ENCODE measurements at places on chromosomes 1 and 21. TPM values are rescaled to one million over a fixed set of nuclear protein-coding genes. Genes with fewer than 3 reads are reported as not detected.

- DNase-seq = no peak
Observed at GRCh38 chr21:29098156-29098555, 24.7 kb upstream of the CCT8 start.

- DNase-seq = peak; percentile 67
Observed at GRCh38 chr1:206507284-206508129, at the start of gene RASSF5. RASSF5 (plus strand) TSS chr1:206507531; CDS start chr1:206507603, 72 bp downstream.

C1QTNF12 gene
- not detected for polyA plus RNA-seq

PATJ gene
- polyA plus RNA-seq = 17.5 TPM

DNA sequence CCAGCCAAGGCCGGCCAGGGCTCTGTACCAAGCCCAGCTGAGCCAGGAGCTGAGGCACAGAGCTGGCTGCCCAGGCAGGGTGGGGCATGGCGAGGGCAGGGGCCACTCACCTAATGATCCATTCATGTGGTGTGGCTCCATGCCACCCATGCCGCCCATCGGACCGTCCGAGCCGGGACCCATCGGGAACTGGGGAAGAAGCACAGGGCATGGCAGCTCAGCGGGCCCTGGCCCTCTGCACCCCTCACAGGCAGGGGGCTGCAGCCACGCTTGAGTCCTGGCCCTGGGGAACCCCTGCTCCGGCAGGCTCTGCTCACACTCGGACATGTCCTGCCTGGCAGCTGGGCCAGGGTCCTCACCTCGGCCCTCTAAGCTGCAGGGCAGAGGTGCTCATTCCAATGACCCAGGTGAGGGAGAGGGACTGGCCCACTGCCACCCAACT, 28.7 kb downstream of the MRPL37 start:
- no peak for DNase-seq

DNA sequence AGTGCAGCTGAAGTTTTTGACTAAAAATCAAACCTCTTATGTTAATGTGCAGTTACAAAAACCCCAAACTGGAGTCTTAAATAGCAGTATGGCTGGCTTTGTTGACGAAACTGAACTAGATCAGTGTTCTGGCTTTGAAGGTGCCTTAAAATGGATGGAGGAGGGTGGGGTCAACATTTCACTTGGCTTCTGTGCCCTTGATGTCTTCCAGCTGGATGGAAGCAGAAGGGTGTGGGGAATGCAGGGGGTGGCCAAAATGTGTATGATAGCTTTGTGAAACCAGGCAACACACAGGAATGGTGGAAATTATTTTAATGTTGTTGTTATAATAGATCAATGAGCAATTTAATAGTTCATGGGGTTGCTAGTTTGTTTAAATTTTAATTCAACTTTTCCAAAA, 96.8 kb upstream of the C1orf105 start:
- no peak for DNase-seq

F13B gene
- not detected for polyA plus RNA-seq

OLFML3 gene
- polyA plus RNA-seq = not detected

DNA sequence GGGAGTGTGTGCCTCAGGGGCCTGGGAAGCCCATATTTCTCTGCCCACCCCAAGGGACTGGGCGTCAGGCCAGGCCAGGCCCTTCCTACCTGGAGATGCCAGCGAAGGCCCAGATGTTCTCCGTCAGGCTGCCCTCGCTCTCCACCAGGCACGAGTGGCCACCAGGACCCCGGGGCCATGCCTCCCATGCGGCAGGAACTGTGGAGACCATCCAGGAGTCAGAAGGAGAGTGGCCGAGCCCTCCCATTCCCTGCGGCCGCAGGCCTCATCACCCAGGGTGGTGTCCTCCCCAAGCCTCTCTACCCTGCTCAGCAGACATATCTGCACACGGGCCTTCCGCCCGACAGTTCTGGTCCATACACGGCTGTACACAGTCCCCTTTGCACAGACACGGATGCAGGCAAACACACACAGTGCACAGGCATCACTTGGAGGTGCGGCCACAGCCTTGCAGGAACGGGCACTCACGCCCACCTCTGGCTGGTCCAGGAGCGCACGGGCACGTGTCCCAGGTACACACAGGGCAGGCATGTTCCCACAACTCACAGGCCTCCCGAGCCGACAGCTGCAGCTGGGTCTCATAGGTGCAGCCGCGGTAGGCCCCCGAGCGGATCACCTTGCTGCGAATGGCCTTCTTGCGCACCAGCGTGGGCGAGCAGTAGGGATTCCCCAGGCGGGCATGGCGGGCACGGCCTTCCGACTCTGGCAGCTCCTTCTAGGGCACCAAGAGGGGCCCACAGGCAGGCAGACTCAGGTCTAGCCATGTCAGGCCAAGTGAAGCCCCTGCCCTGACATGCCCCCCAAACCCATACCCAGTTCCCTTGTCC, 5.9 kb upstream of the KIF17 start:
- no peak for DNase-seq

DNA sequence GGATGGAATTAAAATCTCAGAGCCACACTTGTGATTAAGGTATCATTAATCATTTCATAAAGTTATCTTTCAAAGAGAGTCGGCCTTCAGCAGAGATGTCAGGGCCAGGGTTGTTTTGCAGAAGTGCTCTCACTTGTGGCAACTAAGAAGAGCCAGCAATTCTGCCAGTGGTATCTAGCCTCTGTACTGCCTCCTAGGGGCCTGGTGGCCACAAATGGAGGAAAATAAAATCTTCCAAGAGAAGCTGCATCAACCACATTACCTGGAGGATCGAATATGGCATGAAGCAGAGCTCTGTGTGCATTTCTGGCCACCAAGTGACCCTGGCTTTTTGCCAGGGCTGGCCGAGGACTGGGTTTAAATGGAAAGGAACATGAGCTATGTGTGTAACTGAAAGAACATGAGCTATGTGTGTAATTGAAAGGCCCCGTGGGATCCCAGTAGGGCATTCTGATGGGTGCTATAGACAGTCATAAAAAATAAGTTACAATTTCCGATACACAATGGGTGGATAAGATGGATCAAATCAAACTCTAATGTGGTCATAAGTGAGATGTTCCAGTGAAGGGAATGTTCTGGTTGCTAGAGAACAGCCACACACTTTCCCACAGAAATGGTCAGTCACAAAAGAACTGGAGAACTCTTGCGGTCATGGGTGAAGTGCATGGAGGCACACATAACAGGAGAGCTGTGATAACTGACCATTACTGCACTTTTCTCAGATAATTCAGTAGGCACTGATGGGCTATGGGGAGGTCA, 335.8 kb downstream of the CAMTA1 start:
- DNase-seq = no peak

SEMA4A gene
- polyA plus RNA-seq = 1.4 TPM

DNA sequence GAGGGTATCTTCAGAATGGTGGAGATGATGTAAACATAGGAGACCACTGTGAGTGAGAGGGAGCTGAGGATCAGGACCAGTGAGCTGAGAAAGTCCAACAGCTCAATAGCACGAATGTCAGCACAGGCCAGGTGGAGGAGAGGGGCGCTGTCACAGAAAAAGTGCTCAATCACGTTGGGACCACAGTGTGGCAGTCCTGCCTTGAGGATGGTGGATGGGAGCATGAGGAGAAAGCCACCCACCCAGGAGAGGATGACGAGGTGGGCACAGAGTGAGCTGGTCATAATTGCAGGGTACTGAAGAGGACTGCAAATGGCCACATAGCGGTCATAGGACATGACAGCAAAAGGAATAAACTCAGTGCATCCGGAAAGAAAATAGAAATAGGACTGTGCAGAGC, 8.1 kb downstream of the OR11L1 start:
- DNase-seq = no peak

DNA sequence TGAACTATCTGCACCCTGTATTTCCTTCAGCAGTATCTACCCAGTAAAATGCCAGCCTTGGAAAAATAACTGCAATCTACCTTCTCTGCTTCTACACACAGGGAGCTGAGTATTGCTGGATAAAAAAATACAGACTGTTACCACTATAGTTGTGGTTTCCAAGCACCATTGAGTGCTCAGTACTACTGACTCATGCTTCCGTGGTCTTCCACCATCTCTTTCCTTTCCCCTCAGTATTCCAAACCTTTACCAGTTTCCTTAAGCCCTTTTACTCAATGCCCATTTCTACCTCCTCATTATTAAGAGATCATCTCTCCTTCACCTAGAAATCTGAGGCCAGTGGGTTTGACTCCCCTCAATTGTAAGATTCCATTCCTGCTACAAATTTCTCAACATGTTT, 23.8 kb downstream of the GLMN start:
- no peak for DNase-seq

- peak; percentile 79 for DNase-seq
Observed at GRCh38 chr1:150234566-150235293, 1.2 kb downstream of the ANP32E start.

LAMB3 gene
- not detected for polyA plus RNA-seq

TSPAN1 gene
- not detected for polyA plus RNA-seq

GRCh38 chr1:73537400-73537799, 660.6 kb downstream of the LRRIQ3 start:
- no peak for DNase-seq

DNA sequence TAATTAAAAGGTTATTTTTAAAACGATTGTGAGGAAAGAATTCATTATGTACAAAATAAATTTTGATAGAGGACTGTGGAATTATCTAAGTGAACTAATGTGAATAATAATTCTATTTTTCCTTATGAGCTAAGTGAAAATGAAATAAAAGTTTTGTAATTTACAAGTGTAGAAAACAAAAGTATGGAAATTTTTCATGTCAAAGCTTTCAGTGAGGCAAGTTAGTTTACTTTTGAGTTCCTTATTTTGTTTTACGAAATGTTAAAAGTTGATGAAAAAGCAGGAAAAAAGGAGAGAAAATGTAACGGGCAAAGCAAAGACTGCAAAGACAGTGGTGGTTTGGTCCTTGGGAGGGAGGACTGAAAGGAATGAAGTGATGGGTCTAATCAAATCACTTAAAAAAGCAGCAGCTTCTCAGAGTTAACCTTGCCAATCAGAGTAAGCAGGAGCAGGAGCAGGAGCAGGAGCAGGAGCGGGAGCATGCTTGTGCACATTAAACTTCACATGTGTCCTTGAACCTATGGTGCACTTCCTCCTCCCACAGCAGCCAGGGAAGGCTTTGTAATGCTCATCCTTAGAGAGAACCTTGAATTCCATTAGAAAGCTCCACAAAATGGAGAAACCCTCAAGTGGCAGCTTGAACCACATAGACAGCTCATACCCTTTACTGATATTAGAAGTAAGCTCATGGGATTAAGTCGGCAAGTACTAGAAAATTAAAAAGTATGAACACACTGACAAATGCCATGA, 133.4 kb downstream of the LHX4 start:
- no peak for DNase-seq

- no peak for DNase-seq
Observed at GRCh38 chr1:97943354-97943753, 22.5 kb upstream of the DPYD start.

DNA sequence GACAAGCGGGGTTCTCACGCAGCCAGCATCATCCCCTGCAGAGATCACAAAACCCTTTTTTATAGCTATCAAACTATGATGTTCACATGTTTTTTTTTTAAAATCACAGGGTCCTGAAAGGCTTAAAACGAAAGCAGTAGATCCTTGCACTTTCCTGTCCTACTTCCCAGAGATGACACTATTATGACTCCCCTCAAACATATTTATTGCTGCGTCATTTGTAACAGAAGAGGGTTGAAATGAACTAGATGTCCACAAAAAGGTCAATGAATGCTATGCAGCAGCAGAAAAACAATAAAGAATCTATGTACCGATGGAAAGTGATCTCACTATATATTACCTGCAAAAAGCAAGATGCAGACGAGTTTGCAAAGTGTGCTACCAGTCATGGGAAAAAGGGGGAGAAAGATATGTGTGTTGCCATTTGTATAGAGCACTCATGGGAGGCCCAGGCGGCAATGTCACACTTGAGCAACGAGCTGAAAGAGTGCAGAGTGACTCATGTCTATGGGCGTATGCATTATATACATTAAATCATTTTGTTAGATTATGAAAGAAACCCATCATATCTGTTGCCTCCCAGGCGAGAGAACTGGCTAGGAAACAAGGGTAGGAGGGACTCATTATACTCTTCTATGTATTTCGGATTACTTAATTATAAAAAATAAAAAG, 68.9 kb upstream of the PARP1 start:
- no peak for DNase-seq

TEDDM1 gene
- polyA plus RNA-seq = not detected

DNA sequence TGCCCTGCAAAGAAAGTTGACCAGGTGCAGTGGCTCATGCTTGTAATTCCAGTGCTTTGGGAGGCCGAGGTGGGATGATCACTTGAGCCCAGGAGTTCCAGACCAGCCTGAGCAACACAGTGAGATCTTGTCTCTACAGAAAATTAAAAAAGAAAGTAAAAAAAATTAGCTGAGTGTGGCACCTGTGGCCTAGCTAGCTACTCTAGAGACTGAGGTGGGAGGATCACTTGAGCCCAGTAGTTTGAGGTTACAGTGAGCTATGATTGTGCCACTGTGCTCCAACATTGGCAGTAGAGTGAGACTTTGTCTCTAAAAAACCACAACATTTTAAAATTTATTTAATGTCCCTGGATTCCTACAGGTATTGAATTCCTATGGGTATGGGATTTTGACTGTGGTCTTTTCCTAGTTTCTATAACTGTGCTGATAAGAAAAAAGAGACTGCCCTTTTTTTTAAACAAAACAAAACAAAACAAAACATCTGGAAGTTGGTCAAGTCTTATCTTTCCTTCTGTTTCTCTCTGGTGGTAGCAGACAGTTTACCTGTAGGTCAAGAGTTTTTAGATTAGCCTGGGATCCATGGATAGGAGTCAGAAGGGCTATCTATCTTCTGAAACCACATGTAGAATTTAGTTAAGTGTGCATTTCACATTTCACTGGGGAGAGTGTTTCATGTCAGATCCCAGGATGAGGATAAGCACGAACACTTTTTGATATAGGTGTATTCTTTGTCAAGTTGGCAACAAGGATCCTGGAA, 18.8 kb downstream of the UCK2 start:
- no peak for DNase-seq

- no peak for DNase-seq
Observed at GRCh38 chr1:24084050-24084449, 27.9 kb downstream of the MYOM3 start.

DNA sequence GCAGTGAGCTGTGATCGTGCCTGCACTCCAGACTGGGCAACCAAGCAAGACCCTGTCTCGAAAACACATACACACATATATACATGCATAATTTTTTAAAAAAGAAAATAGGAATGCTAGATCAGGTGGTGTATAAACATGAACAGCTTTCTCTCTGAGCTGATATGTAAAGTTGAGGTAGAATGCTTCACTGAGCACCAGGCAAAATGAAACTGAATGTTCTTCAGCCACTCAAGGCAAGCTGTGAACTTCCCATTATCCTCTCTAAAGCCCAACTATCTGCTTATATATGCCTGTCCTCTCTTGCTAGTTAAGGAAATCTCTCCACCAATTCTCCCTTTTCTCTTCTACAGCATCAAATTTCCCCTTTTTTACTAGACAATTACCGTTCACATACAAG, 93.0 kb downstream of the NUF2 start:
- no peak for DNase-seq

- no peak for DNase-seq
Observed at GRCh38 chr1:162327788-162328165, 48.9 kb downstream of the SPATA46 start.

Measured in naive thymus-derived CD8-positive, alpha-beta T cell (primary cell).